Hematopoietic multipotent progenitor cell treated with erythropoietin and hydrocortisone succinate and interleukin-3 and kit ligand, for 17 days (in vitro differentiated cells): ENCODE measurements at places on chromosomes 16 and 17.

- no peak for DNase-seq
Measured at GRCh38 chr17:41578971-41579370, 7.1 kb upstream of the KRT9 start.

GRCh38 chr16:53973021-53973420 is 269.1 kb downstream of the FTO start:
- no peak for DNase-seq

GRCh38 chr17:18968945-18969887 is 17.3 kb downstream of the SLC5A10 start:
- peak; percentile 26 for DNase-seq

GRCh38 chr16:60203525-60204124 is 1469.5 kb upstream of the GOT2 start:
- no peak for DNase-seq

DNA sequence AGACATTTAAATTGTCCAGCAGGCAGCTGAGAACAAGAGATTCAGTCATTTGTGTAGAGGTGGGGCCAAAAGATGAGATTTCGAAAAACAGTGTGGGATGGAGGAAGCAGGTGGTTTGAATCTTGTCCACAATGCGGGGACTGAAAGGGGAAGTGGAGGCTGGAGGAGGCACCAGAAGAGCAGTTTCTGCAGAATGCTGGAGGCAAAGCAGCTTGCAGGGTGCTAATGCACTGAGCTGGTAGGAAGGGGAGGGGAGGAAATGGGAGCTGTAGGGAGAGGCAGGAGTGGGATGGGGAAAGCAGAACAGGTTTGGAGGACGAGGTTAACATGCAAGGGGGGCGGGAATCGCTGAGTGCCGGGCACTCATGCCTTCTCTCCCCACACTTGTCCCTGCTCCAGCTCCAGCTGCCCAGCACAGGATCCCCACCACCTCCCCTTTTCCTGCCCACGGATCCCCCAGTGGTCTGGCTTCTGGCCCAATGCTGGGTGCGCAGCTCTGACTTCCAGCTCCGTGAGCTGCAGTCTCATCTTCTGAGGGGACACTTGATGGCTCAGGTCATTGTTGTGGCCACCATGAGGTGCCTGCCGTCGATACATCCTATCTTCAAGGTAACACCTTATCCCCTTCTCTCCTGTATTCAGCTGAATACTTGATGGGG is 9.4 kb downstream of the C17orf100 start:
- DNase-seq = no peak

DNA sequence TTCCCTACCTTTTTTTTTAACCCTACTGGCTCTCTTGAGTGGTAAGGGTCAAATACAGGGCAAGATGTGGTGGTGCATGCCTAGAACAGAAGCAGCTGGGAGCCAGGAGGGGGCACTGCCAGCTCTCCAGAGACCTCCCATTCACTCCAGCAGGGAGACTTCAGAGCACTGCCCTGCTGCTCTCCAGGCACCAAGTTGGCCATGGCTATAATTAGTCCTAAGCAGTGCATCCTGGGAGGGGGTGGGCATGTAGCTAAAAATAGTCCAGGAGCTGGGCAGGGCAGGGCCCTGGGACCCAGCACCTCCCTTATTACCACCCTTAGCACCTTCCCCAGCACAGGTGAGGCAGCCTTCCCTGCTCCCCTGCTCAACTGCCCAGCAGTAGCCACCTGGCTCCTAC is 3.5 kb downstream of the CORO6 start:
- no peak for DNase-seq

- no peak for DNase-seq
Measured at GRCh38 chr16:54055191-54055590, 231.4 kb downstream of the IRX3 start.

GRCh38 chr16:72940886-72941285 is 107.0 kb downstream of the ZFHX3 start:
- DNase-seq = no peak

- DNase-seq = no peak
Measured at GRCh38 chr17:2706911-2707510, 4.6 kb downstream of the CLUH start.

- no peak for DNase-seq
Measured at GRCh38 chr17:61639818-61640217, 48.8 kb upstream of the NACA2 start.

DNA sequence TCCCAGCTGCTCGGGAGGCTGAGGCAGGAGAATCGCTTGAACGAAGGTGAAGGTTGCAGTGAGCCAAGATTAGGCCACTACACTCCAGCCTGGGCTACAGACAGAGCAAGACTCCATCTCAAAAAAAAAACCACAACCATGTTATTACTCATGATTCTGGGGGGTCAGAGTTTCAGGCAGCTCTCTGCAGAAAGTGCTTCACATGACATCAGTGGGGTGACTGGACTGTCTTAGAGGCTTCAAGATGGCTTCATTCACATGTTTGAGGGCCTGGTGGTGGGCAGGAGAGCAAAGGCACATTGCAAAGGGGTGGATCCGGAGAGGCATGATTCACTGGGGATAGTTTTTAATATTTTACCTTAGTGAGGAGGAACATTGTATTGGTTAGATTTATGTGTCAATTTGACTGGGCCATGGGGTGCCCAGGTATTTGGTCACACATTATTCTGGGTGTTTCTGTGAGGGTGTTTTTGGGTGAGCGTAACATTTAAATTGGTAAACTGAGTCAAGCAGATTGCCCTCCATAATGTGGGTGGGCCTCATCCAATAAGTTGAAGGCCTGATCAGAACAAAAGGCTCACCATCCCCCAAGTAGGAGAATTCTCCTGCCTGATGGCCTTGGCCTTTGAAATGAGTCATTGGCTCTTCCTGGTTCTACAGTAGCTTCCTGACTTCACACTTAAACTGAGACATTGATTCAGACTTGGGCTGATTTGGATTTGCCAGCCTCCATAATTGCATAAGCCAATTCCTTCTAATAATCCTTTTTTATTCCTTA is 109.8 kb downstream of the GOSR1 start:
- DNase-seq = no peak

DNA sequence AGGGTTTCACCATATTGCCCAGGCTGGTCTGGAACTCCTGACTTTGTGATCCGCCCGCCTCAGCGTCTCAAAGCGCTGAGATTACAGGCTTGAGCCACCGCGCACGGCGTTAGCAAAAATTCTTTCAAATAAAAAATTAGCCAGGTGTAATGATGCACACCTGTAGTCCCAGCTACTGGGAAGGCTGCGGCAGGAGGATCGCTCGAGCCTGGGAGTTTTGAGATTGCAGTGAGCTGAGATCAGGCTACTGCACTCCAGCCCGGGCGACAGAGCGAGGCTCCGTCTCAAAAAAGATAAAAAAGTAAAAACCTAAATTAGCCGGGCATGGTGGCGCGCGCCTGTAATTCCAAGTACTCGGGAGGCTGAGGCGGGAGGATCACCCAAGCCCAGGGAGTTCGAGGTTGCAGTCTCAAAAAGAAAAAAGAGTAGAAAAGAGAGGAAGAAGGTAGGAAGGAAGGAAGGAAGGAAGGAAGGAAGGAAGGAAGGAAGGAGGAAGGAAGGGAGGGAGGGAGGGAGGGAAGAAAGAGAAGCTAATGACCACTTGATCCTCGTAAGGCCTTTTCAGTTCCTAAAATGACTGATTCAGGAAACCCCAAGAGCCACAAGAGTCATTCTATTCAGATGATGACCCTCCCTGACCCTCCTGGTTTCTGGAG is 59.2 kb downstream of the SRL start:
- no peak for DNase-seq

GRCh38 chr17:71664861-71665260 is 456.0 kb upstream of the SOX9 start:
- DNase-seq = no peak

GRCh38 chr17:17303847-17304490 is 796 bp downstream of the NT5M start:
- DNase-seq = no peak

- no peak for DNase-seq
Measured at GRCh38 chr16:79769270-79769927, 168.9 kb upstream of the MAF start.

DNA sequence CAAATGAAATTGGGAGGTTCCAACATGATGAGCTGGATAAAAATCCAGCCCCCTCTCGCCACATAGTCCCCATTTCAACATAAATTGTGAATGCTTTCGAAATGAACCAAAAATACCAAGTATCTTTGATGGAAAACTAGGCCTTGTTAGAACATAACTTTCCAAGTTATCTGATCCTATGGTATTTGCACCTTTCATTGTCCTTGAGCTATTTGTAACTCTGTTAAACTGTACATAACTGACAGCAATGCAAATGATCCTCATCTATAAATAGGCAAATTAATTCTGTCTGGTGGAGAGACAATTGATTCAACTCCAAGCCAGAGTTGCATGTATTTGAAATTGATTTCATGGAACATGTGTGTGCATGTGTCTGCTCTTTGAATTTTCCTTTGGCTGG is 18.2 kb downstream of the CMTM4 start:
- no peak for DNase-seq

DNA sequence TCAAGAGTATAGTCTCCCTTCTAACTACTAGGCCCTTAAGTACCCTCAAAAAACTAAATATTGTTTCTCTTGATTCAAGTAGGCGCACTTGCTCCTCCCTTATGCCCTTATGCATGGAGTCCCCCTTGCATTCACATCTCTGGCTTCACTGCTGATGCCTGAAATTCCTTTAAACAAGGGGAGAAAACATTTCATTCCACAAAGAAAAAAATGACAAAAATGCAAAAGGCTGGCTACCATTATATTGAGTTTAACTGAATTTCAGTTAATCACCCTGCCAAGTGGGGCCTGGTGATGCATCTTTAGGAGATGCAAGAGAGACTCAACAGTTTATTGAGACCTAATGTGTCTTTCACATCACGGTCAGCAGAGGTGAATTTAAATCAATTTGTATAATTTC is 35.6 kb downstream of the CRLF3 start:
- no peak for DNase-seq

DNA sequence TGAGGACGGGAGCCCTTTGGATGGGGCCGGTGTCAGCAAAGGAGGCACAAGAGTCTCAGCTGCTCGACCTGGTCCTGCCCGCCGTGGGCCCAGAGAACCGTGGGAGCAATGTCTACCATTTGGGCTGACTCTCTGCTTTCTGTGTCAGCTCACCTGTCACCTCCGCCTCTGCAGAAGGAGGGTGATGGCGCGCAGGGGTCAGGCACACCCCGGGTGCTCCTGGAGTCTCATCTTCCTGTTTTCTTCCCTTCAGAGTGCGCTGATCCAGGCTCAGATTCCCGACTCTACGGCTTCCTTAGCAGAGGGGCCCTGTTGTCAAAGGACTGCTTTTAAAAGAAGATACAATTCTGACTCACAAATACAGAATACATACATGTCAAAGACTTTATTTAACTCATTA is 167.1 kb downstream of the BANP start:
- DNase-seq = no peak

DNA sequence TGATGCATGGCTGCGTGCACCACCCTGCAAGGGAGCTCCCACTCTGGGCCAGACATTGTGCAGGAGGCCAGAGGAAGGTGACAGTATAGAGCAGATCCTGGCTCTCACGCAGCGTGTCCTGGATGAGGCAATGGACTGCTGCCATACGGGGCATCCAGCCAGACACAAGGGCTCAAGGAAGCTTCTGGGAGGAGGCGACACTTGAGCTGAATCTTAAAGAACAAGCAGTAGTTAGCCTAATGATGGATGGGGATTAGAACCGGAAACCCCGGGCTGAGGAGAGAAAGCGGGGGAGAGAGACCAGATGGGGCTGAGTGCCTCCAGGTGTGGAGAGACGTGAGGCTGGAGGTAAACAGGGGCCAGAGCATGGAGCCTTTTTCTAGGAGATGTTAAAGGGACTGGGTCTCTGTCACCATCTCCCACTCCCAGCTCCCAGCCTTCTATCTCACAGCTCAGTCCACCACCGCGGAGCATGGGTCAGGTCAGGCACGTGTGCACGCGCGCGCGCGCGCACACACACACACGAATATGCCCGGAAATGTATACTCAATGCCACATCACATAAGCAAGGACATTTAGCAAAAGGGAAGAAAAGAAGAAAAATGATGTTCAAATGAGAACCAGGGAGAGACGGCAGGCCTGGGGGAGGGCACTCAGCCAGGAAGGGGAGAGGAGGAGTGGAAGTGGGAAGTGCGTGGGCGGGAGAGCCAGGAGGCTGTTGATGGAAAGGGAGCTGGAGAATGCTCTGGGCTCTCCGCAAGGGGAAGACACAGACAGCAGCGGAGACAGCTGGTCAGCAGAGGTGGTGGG is 46.3 kb downstream of the CCDC42 start:
- no peak for DNase-seq

GRCh38 chr16:76899767-76900166 is 291.2 kb upstream of the MON1B start:
- no peak for DNase-seq

GRCh38 chr16:89293276-89294143 is 76.0 kb downstream of the ZNF778 start:
- no peak for DNase-seq

DNA sequence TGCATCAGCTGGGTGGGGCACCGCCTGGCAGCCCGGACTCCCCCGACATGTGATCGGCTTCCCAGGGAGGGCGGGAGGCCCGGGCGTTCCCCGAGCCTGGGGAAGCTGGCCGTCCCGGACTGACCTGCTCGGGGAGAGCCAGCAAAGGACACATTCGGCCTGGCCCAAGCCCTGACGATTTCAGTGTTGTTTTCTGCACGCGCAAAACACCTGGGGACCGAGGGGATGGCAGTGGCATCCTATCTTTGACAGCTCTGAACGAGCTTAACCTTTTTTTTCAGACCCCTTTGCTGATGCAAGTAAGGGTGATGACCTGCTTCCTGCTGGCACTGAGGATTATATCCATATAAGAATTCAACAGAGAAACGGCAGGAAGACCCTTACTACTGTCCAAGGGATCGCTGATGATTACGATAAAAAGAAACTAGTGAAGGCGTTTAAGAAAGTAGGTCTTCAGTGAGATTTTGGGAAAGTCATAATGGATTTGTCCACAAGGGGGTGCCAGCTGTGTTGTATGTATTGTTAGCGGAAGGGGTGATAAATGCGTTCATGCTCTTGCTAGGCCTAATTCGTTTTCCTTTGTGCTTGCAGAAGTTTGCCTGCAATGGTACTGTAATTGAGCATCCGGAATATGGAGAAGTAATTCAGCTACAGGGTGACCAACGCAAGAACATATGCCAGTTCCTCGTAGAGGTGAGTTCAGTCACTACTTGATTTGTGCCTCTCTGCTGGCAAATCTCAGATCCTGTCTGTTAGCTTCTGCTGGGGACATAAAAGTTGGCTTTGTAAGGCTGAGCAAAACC is 1.0 kb downstream of the EIF1 start:
- DNase-seq = peak; percentile 90

GRCh38 chr17:78997231-78997741 is 12.3 kb downstream of the CANT1 start:
- DNase-seq = no peak

DNA sequence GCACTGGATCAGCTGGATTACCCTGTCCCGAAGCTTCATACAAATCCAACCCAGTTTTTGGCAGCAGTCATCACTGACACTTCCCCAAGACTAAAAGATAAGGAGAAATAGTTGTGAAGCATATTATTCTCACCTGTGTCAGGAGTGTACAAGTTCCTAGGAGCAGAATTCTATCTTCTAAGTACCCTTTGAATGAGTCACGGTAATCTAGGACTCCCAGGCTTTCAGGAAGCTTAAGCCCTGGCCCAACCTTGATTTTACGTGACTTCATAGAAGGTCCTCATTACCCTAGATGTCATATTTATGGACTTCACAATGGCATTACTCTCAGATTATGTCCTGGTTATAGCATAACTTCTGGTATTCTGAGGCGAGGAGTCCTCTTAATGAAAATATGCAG is 31.9 kb downstream of the CYB561 start:
- DNase-seq = no peak

- DNase-seq = no peak
Measured at GRCh38 chr16:7755347-7755882, 422.8 kb downstream of the RBFOX1 start.
